Stimulated activated CD4-positive, alpha-beta T cell treated with anti-CD3 and anti-CD28 coated beads, Interleukin-1b, Interleukin-23, amount 100 ng/mL, for 1 hour (primary cell): ENCODE measurements at places on chromosomes 7 and 10.

DNA sequence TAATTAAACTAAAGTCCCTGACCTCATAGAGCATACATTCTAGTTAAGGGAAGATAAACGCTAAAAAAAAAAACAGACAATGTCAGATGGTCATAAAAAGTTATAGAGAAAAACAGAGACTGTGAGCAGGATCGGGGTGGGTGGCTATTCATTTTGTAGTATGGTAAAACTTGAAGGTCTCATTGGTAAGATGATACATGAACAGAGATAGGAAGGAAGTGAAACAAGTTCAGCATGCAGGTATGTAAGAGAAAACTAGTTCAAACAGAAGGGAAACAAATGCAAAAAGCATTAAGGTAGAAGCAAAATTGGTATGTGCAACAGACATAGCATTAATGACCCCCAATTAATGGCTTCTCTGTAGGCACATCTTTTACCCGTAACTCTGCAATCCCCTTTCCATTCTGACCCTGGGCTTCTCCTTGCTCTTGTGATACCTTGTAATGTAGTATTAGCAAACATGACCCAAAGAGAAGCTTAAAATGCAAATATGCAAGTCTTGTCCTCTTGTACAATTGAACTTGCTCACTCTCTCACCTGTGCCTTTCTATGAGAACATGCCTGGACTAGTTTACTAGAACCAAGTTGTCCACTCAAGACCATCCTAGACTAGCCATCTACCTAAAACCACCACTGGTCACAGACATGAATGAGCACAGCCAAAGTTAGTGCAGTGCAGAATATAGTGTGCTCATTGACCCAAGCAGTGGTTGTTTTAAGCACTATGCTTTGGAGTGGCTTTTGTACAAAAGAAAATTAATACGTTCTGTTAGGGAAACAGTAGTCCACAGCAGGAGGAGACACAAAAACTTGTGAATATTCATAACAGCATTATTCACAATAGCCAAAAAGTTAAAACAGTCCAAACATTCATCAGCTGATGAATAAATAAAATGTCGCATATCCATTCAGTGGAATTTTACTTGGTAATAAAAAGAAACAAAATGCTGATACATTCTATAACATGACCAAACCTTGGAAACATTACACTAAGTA, 57.0 kb downstream of the BRAF start:
- no peak for DNase-seq

DNA sequence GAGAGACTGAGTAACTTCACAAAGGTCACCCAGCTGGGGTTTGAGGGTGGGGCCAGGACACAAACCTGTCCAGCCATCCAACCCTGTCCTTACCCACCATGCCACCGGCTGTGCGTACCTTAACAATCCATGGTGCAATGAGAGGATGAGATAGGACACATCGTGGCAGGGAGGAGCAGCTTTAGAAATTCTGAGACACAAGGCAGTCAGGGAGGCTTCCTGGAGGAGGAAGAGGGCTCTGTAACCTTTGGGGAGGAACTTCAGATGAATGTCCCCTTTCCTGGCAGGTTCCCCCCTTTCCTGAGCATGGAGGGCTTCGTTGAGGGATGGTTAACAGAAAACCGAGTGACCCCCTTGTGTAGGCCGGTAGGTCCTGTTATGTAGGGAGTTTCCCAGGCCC, 35.6 kb upstream of the SLC29A3 start:
- no peak for DNase-seq

GRCh38 chr10:96588616-96589419, 2.0 kb upstream of the TM9SF3 start:
- no peak for DNase-seq

- no peak for DNase-seq
Observed at GRCh38 chr7:128011131-128011661, 20.0 kb downstream of the LRRC4 start.

GRCh38 chr7:151218170-151218569, 7.9 kb upstream of the H2BK1 start:
- DNase-seq, result no peak

DNA sequence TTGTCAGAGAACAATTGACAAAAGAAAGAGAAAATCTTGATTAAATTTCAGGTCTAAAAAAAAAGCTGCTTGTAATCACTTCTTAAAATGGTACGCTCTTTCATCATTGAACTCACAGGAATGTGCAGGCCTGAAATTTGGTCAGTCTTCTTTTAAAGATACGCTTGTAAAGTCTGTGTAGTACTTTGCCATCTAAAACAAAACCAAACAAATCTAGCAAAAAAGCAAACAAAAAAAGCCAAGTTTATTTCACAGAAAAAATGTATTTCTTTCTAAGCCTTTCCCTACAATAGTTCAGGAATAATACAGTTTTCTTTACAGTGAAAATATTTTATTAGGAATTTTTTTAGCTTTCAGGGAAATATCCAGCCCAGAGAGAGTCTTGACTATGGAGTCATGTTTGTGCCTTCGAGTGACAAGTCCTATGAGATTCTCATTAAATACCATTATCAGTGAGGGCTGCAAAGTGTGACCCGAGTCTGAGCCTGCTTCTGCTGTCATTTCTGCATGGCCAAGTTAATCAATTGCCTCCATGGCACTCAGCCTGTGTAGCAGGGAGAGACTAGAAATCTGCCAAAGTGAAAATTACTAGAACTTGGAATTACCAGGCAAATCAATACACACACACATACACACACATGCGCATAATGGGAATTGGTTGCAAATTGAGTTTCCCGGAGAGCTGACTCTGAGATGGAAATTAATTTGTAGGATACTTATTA, 172.6 kb downstream of the OTUD1 start:
- no peak for DNase-seq

- DNase-seq, result no peak
Observed at GRCh38 chr7:87140271-87140748, 11.9 kb upstream of the DMTF1 start.

- DNase-seq, result no peak
Observed at GRCh38 chr7:128783143-128783861, 7.7 kb upstream of the OPN1SW start.
